ENCODE measurements at places on chromosomes 6 and 20.

DNA sequence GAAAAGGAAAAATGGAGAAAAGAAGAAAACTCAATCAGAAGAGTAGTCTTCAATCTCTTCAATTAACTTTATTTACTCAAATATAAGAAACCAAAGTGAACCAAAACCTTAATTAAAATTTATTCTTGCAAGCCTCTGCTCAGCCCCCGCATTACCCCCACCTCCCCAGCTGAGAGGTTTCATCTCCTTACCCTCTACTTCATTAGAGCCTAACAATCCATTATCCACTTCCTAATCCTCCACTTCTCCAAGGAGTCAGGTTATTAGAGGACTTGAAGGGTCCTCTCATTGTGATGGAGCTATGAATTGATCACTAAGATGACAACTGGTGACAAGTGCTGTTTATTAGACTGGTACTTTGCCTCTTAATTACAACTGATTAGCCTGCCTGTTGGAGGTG lies 956.5 kb downstream of the TFAP2A start:
- DNase-seq = no peak

DNA sequence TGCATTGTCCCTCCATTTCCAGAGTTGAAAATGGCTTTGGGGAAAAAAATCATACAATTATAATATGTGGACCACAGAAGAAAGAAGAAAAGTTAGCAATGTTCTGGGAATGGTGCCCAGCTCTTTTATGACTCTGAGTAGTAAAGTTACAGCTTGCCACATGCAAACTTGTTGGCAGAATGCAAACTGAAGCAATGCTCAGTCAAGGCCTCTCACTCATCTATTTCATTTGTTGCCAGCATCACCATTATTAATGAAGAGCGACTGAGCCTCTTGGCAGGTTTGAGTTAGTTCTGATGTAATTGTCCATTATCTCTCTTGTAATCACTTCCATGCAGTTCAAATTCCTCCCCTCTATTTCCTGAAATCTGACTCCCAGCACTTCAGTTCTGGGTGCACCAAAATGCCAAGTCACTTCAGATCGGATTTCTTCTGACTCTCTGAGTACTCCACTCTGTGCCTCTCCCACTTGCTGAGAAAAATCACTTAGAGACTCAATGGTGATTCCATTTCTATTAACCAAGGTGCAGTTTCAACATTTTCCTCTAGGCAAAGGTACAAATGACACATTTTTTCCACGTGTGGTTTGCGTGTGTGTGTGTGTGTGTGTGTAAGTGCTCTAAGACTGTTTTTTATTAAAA lies 154.4 kb upstream of the STMND1 start:
- DNase-seq = no peak

DNA sequence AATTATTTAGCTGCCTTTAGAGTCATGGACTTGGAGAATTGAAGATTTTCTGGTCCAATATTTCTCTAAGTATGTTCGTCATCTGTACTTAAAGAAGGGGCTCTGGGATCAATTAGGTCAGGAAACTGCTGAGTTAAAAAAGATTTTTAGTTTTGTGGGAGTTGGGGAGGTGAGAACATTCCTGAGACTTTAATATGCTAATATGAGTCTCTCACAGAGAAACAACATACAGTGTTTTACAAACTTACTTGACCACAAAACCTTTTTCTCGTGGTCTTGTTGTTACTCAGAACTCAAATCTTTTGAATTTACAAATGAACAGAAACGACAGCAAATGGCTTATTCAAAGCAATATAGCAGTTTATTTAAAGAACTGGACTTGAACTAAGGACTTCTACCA lies 67.9 kb downstream of the LIN28B start:
- no peak for DNase-seq

GRCh38 chr20:63061051-63061770 lies 54.4 kb upstream of the BHLHE23 start:
- no peak for DNase-seq

DNA sequence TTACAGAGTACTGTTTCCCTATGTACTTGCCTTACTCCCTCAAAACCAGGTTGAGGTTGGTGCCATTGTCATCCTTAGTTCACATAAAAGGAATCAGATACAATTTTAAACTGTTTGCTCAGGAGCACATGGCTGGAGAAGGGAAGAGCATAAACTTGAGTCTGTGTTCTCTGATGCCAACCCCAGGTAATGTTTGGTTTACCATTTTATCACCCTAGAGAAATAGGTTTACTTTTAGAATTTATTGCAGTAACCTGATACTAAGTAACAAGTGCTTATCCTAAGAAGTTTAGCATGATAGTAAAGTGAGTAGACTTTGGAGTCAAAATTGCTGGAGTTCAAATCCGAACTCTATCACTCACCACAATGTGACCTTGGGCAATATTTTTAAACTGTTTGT lies 86.3 kb downstream of the RFPL4B start:
- DNase-seq = no peak

- DNase-seq = no peak
Measured at GRCh38 chr6:14540810-14541540, 423.4 kb downstream of the CD83 start.

- DNase-seq = no peak
Measured at GRCh38 chr20:58407966-58408557, 19.0 kb downstream of the VAPB start.

- peak; percentile 19 for DNase-seq
Measured at GRCh38 chr20:36604952-36605398, 604 bp upstream of the RAB5IF start.

GRCh38 chr6:116371120-116371917 lies 572 bp downstream of the DSE start:
- DNase-seq = peak; percentile 27

DNA sequence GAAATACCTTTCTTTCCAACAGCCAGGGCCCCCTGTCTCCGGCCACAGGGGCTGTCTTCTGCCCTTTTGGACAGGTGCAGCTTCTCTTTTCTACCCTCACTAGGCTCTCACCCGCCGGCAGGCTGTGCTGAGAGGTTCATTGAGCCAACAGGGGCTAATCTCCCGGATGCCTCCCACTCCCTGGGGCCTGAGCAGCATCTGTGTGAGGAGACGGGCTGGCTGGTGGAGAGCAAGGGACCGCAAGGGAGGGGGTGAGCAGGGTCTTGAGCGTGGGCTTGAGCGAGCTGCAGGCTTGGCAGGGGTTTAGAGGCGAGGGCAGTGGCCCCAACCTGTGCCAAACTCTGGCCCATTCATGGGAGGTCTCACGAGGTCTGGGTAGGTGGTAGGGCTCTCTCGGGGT lies 56.5 kb upstream of the CST7 start:
- no peak for DNase-seq

- no peak for DNase-seq
Measured at GRCh38 chr6:29924731-29925130, 17.6 kb upstream of the HLA-A start.

GRCh38 chr6:148674306-148674705 lies 72.5 kb upstream of the UST start:
- DNase-seq = no peak

DNA sequence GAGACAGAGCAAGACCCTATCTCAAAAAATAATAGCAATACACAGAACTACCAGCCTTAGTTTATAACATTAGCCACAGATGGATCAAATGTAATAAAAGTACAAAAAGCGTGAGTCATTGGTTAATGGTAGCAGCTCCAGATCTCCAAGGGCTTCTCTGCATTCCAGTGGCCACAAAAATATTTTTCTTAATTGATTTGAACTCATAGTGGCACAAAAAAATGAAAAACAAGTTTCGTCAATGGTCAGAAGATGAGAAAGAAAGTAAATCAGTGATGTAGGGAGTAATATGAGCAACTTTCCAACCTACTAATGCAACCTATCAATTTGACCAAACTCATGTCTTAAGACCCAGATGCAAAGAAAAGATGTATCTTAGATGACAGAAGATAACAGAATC lies 79.6 kb downstream of the CEP57L1 start:
- DNase-seq = no peak

- peak; percentile 25 for DNase-seq
Measured at GRCh38 chr6:29631860-29632731, 887 bp downstream of the GABBR1 start.

- no peak for DNase-seq
Measured at GRCh38 chr6:28105245-28105639, 19.2 kb upstream of the ZSCAN16 start.

DNA sequence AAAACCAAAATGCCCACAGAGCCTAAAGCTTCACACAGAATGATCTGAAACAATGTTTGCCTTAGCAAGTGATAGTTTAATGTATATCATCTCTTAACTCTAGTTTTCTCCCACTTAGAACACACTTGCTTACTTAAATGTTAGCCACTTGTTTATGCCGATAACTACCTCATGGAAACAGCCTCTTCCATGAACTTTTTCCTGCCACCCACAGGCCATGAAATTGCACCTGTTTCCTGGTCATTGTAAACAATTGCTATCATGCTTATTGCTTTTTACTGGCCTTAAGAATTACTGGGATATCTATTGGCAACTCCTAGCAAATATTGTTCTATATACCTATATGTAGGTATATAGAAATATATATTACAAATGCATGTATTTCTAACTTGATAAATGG lies 231.1 kb downstream of the HDGFL1 start:
- no peak for DNase-seq

GRCh38 chr6:161921602-161922395 lies 647.9 kb upstream of the AGPAT4 start:
- no peak for DNase-seq

GRCh38 chr6:77837034-77837784 lies 184.4 kb downstream of the MEI4 start:
- DNase-seq = no peak

GRCh38 chr6:34100788-34101187 lies 45.1 kb downstream of the GRM4 start:
- no peak for DNase-seq

All from stimulated activated CD8-positive, alpha-beta memory T cell treated with anti-CD3 and anti-CD28 coated beads, Interleukin-15, amount 100 ng/mL, for 48 hours (primary cell).